Chondrocyte (in vitro differentiated cells): ENCODE measurements at places on chromosomes 5 and 9.

GRCh38 chr9:111399772-111400563 lies 69.9 kb upstream of the OR2K2 start:
- DNase-seq = no peak
- H3K4me1 ChIP-seq = peaks cover 2% of the 10 kb centered on the region
- no peak overlapping the region for H3K4me3 ChIP-seq
- H3K27me3 ChIP-seq = no peaks in the 10 kb centered on the region
- H3K27ac ChIP-seq = no peak overlapping the region
- H3K36me3 ChIP-seq = peaks cover 50% of the 10 kb centered on the region

- H3K27me3 ChIP-seq = no peaks in the 10 kb centered on the region
- peak overlapping the region; percentile 92 for H3K27ac ChIP-seq
- H3K36me3 ChIP-seq = peaks cover 7% of the 10 kb centered on the region
- H3K4me1 ChIP-seq = peaks cover 46% of the 10 kb centered on the region
Measured at GRCh38 chr9:22055090-22055489, 46.0 kb upstream of the CDKN2B start.

DNA sequence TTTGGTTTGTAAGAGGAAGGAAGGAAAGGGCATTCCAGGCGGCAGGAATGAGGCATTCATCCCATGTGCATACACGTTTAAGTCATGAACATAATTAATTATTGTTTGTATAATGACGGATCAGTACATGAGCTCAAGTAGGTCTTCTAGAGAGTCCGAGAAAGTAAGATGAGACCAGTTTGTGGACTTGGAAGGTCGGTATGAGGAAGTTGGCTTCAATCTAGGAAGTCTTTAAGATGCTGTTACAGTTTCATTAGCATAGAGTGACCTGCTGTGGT lies 2.1 kb downstream of the GTF3C4 start:
- no peak for DNase-seq
- peak overlapping the region; percentile 0 for H3K27ac ChIP-seq
- peaks cover 2% of the 10 kb centered on the region for H3K36me3 ChIP-seq
- no peak overlapping the region for H3K4me3 ChIP-seq
- H3K27me3 ChIP-seq = no peaks in the 10 kb centered on the region

DNA sequence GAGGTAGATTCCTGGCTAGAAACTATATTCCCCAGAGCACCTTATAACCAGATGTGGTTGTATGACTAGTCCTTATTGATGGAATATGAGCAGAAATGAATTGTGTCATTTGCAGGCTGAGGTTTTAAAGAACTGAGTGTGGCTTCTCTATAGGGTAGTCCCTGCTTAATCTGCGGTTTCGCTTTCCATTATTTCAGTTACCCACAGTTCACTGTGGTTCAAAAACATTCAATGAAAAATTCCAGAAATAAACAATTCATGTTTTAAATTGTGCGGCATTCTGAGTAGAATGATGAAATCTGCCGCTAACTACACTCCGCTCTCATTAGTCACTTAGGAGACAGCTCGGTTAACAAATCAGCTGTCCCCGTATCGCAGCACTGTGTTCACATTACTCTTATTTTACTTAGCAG lies 65.1 kb downstream of the ANKRD55 start:
- H3K36me3 ChIP-seq = no peaks in the 10 kb centered on the region
- no peak overlapping the region for H3K4me3 ChIP-seq
- H3K27me3 ChIP-seq = no peaks in the 10 kb centered on the region
- peaks cover 70% of the 10 kb centered on the region for H3K4me1 ChIP-seq
- H3K27ac ChIP-seq = no peak overlapping the region

DNA sequence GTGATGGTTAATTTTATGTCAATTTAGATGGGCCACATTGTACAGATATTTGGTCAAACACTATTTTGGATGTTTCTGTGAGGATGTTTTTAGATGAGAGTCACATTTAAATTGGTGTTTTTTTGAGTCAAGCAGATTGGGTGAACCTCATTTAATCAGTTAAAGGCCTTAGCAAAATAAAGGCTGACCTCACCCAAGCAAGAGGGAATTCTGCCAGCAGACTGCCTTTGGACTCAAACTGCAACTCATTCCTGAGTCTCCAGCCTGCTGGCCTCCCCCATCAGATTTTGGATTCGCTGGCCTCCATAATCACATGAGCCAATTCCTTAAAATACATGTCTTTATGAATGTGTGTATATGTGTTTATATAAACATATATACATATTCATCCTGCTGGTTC lies 282.7 kb upstream of the POU5F2 start:
- peaks cover 8% of the 10 kb centered on the region for H3K4me1 ChIP-seq
- H3K36me3 ChIP-seq = peaks cover 3% of the 10 kb centered on the region
- DNase-seq = no peak
- H3K27ac ChIP-seq = no peak overlapping the region
- no peak overlapping the region for H3K4me3 ChIP-seq

GRCh38 chr5:124626053-124626452 lies 120.4 kb downstream of the ZNF608 start:
- no peaks in the 10 kb centered on the region for H3K36me3 ChIP-seq
- no peak overlapping the region for H3K4me3 ChIP-seq
- no peak overlapping the region for H3K27ac ChIP-seq
- H3K27me3 ChIP-seq = no peaks in the 10 kb centered on the region
- H3K4me1 ChIP-seq = peaks cover 30% of the 10 kb centered on the region
- DNase-seq = no peak

DNA sequence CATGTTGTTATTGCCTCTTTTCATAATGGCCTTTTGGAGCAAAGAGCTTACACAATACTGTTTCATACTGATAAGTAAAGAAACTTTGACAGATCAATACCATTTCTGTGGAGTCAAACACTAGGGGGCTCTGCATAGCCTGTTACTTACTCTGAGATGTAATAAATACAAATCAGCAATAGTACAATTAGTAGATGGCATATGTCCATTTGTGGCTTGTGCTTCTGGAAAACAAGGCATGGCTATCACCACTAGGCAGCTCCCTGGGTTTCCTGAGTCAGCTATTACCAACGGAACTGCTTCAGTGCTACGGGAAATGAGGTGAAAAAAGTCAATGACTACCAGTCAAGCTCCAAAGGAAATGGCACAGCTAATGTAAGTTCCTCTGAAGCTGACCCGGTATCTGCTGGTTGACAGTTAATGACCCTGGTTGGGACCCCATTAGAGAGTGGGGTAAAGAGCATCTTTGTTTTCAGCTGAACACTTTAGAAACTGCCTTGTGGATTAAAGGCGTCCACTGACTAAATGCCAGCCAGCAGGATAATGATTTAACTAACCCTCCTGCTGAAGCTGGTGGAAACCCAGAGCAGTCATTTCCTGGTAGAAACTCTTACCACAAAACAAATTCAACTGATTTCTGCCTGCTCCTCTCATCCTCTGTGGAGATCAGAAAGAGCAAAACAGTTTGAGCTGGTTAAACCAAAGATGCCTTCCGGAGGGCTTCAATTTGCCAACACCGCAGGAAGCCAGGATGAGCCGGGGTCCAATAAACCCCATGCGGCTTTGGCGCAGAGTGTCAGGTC lies 69.0 kb upstream of the FAM169A start:
- no peaks in the 10 kb centered on the region for H3K27me3 ChIP-seq
- H3K4me3 ChIP-seq = no peak overlapping the region

DNA sequence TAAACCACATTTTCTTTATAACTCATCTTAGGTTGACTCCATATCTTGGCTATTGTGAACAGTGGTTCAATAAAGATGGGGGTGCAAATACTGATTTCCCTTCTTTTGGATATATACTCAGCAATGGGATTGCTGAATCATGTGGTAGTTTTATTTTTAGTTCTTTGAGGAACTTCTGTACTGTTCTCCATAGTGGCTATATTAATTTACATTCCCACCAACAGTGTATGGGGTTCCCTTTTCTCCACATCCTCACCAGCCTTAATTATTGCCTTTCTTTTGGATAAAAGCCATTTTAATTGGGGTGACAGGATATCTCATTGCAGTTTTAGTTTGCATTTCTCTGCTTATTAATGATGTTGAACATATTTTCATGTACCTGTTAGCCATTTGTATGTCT lies 107.7 kb upstream of the EQTN start:
- no peak for DNase-seq
- peaks cover 10% of the 10 kb centered on the region for H3K4me1 ChIP-seq
- H3K27me3 ChIP-seq = peaks cover 15% of the 10 kb centered on the region
- no peak overlapping the region for H3K4me3 ChIP-seq

- no peak overlapping the region for H3K4me3 ChIP-seq
- H3K27ac ChIP-seq = no peak overlapping the region
- H3K4me1 ChIP-seq = no peaks in the 10 kb centered on the region
- H3K27me3 ChIP-seq = peaks cover 2% of the 10 kb centered on the region
- DNase-seq = no peak
- no peaks in the 10 kb centered on the region for H3K36me3 ChIP-seq
Measured at GRCh38 chr5:20347334-20347733, 359.3 kb upstream of the CDH18 start.

DNA sequence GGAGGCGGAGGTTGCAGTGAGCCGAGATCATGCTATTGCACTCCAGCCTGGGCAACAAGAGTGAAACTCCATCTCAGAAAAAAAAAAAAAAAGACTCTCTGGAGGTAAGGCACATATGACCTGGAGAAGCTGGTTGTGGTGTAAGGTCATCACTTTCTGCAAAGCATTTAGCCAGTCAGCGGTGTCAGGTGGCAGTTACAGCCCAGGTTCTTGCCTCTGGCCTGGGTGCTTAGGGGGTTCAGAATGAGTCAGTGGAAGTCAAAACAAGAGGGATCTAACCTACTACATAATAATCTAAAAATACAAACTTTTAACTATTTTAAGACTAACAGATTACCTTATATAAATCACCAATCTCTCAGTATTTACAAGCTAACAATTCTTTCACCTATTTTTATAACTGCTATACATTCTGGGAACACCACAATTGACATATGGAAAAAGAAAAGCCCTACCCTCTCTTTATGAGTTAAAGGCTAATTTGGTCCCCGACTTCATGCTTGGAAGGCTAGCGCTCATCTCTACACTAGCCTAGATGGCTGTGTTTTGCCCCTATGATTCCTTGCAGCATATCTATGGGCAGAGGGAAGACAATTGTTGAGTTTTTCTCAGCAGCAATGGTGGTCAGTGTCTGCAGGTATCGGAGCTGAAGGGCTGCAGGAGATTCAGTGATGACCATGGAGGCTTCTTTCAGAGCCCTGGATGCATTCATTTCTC lies 29.2 kb downstream of the STOM start:
- no peak overlapping the region for H3K4me3 ChIP-seq
- no peak for DNase-seq
- H3K27ac ChIP-seq = no peak overlapping the region
- peaks cover 9% of the 10 kb centered on the region for H3K4me1 ChIP-seq
- no peaks in the 10 kb centered on the region for H3K27me3 ChIP-seq

DNA sequence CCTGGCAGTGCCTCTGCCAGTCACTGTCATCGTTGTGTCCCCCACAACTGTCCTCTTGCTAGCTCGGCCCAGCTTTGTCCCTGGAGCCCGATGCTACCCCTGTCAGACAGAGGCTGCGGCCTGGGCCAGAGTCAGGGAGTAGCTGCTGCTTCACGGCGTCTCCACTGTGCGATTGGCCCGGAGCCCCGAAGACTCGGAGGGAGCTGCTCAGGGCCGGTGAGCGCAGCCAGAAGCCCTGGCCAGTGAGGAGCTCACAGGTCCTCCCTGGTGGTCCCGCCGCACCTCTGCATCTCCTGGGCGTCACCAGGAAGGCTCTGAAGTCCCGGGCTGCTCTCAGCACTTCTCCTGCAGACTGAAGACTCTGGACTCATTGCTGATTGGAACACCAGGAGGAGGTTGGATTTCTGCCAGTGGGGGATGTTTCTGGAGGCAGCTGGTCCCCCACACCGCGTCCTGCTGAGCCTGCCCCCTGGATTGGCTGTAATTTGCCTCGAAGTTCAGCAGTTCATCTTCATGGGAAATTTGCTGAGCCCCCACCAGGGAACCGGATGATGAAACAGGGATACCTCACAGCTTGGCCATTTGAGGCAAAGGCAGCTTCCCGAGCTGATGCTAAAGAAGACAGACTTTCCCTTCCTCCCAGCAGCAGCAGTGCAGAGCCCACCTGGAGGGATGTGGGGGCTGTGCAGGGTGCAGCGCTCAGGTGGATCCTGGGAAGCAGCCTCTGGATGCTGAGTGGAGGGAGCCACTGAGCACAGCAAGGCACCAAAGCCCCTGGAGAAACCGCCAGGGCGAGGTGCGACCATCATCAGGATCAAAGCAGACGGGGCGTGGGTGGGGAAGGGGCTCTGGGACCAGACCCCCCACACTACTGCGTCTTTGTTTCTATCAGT lies 45.6 kb downstream of the USP20 start:
- no peak for DNase-seq
- peaks cover 22% of the 10 kb centered on the region for H3K4me1 ChIP-seq

- no peak overlapping the region for H3K4me3 ChIP-seq
- no peaks in the 10 kb centered on the region for H3K36me3 ChIP-seq
- no peak overlapping the region for H3K27ac ChIP-seq
- peaks cover 20% of the 10 kb centered on the region for H3K27me3 ChIP-seq
- DNase-seq = no peak
Measured at GRCh38 chr9:136784249-136784996, 6.7 kb upstream of the TMEM141 start.

DNA sequence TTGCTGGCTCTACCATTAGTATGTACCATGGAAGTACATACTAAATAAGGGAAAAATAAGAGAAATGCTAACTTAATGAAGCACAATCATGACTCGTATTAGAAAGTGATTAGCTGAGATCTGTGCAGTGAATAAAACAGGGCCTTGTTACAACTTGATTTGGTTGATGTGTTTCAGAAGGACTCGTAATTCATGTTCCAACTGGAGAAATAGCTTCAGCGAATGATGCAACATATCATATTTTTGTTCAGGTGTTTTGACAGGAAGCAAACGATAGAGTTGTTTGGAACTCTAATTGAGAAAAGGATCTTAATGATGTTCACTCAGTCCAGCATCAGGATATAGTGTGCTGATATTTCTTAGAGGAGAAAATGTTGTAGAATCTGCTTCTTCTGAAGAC lies 474.6 kb upstream of the WWC1 start:
- H3K4me3 ChIP-seq = no peak overlapping the region
- H3K4me1 ChIP-seq = peaks cover 76% of the 10 kb centered on the region
- no peak overlapping the region for H3K27ac ChIP-seq
- H3K36me3 ChIP-seq = no peaks in the 10 kb centered on the region
- H3K27me3 ChIP-seq = no peaks in the 10 kb centered on the region
- no peak for DNase-seq

DNA sequence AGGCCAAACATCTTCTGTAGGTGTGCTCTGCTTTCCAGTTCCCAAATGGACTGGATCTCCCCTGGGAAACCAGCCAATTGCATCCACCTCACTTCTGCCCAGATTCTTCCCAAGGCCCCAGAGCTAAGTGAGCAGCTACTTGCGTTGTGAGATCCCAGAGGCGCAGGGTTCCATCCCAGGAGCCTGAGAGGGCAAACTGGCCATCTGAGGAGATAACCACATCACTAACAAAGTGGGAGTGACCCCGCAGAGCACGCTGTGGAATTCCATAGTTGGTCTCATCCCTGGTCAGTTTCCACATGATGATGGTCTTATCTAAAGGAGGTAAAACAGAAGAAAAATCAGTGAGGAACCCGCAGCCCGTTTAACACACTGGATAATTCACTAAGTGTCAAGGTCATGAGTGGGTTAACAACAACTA lies 1.7 kb downstream of the RACK1 start:
- H3K36me3 ChIP-seq = peaks cover 36% of the 10 kb centered on the region
- peak overlapping the region; percentile 94 for H3K4me3 ChIP-seq
- DNase-seq = no peak
- H3K4me1 ChIP-seq = peaks cover 54% of the 10 kb centered on the region
- H3K27ac ChIP-seq = peak overlapping the region; percentile 97
